ENCODE measurements at places on chromosomes 11 and 22.
A peak's percentile ranks its signal among the peaks of the same experiment; 100 is the strongest.

DNA sequence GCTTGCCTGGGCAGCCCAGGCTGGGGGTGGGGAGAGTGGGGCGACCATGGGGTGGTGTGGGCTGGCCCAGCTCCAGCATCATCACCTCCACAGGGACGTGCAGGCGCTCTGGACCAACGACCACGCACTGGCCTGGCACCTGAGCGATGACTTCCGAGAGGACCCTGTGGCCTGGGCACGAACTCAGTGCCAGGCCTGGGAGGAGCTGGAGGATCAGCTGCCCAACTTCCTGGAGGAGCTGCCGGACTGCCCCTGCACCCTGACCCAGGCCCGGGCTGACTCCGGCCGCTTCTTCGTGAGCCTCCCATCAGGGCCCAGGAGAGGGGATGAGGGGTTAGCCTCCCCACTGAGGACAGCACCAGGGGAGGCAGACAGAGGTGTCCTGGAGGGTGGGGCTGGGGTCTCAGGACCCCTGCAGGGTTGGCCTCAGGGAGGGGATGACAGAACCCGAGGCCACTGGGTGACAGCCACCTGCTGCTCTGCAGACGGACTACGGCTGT lies 3.8 kb downstream of the SUSD2 start:
- no peak for DNase-seq

- no peak for DNase-seq
Observed at GRCh38 chr11:45252134-45252856, 33.8 kb downstream of the SYT13 start.

DNA sequence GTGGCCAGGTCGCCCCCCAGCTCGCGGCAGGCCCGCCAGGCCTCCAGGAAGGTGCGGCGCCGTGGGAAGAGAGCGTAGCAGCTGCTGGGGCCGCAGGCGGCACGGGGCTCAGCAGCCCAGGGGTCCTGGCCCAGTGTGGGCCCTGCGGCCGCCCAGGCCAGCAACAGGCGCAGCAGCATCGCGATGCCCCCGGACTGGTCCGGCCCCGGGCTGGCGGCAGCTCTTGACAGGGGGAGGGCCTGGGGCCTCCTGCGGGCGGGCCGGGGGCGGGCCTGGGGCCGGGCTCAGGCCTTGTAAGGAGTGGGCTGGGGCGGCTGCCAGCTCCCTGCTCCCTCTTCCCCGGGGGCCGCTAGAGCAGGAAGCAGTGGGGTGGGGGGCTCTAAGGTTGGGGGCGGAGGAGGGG lies at the start of gene CD248:
CD248 (minus strand) TSS at position 196 of the 403 bp plus-strand sequence; CDS start at position 179, 17 bp downstream.
- no peak for DNase-seq

DNA sequence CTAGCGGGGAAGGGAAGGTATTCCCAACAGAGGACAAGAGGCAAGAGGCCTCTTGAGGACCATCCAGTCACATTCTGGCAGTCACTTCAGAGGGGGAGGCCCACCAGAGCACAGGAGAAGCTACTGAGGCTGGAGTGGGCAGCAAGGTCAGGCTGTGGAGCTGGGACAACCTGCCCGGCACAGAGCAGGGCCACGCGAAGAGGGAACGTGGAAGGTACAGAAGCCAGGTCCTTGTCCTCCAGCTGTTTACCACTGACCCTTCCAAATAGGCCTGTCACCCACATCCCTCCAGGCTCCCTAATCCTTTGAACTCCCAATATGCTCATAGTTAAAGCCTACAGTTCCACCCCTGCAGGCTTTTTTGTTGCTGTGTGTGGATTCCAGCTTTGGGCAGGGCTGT lies 76.9 kb downstream of the IGLL1 start:
- DNase-seq, result no peak

GRCh38 chr11:81644239-81644840 lies 1089.3 kb downstream of the FAM181B start:
- peak; percentile 70 for DNase-seq

DNA sequence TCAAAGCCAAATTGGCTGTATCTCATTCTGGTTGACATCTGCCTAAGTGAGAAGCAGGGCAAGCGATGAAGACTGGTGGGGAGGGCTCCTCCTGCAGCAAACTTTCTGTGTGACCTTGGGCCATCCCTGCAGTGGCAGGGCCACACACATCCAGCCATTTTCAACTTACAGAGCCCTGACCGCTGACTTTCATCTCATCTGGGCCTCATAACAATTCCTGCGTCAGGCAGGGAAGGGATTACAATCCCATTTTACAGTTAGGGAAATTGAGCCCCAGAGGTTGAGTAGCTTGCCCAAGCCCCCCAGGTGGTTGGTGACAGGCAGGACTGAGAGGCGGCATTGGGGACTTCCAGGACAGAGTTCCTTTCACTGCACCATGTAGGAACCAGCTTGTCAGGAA lies 21.9 kb downstream of the TPBGL start:
- DNase-seq, result no peak

DNA sequence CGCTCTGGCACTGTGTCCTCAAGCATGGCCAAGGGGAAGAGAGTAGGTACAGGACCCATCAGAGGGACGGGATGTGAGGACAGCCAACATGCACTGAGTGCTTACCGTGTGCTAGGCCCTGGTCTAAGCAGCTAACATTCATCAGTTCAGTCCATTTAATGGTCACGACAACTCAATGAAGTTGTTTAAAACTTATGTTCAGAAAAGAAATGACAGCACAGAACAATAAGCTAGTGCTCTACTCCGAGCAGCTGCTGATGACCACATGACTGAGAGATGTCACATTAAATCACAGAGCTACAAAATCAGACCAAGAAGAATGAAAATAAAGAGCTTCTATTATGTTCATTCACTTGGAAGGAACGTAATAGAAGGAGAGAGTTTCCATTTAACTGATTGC lies 26.3 kb downstream of the PRDM10 start:
- peak; percentile 35 for DNase-seq

DNA sequence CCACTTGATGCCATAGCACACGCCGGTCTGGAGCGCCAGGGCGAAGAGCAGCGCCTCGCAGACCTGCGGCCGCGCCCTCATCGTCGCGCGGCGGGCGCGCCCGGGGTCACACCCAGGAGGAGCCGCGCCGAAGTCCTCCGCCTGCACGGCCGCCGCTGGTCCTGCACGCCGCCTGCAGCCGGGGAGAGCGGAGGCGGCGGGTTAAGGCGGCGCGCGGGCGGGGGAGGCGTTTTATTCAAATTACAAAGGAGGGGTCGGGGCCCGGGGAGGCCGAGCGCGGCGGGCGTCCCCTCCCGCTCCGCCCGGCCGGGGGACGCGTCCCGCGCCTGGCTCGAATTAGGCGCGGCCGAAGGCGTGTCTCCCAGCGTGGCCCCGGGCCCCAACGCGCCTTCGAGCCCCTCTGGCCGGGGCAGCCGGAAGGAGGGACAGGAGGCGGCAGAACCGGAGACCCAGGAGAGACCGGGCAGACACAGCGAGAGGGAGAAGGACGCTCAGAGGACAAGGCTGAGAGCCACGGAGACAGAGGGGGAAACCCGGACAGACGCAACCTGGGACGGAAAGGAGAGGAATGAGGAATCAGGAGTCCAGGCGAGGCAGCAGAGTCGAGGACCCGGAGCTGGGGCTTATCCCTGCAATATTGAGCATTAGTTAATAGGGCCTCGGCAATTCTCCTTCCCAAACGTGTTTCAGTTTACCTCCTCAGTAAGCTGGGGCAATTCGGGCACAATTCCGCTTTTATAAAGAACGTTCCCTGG lies at the start of gene WNT11:
WNT11 (minus strand) TSS at position 176 of the 755 bp plus-strand sequence; CDS start at position 81, 95 bp downstream.
- no peak for DNase-seq

GRCh38 chr11:133835593-133836548 lies 9.4 kb downstream of the SPATA19 start:
- no peak for DNase-seq

DNA sequence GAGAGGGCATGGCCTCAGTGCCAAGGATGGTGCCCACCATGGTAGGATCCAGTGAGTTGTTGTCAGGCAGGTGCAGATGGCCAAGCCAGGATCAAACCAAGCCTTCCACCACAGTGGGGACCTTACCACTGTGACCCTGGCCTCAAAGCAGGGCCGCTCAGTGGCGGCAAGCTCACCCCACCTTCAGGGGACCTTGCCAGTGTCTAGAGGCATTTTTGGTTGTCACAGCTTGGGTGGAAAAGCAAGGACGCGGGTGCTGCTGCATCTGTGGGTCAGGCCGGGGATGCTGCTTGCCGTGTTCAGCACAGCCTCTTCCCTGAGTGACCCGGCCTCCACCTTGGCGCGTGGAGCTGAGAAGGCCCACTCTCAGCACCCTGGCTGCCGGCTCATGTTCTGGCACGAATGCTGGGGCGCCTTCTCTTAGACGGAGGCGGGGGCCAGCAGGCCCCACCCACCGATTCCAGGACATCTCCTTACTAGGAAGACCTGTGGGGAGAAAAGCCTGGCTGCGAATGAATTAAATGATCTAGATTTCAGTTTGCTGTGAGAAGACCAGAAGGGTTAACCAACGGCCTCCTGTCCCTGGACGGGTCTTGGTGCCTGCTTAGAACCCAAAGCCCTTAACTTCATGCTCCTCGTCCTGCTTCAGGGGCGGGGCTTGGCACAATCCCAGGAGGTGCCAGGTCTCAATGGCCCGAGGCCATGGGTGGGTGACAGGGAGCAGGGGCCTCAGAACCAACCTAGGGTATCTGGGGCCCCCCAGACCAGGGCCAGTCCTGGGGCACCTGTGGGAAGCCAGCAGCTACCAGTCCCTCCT lies 18.9 kb downstream of the TRMU start:
- no peak for DNase-seq

GRCh38 chr11:61472282-61472681 lies 36.3 kb upstream of the LRRC10B start:
- no peak for DNase-seq

- DNase-seq, result no peak
Observed at GRCh38 chr22:45775569-45776312, 104.1 kb downstream of the ATXN10 start.

DNA sequence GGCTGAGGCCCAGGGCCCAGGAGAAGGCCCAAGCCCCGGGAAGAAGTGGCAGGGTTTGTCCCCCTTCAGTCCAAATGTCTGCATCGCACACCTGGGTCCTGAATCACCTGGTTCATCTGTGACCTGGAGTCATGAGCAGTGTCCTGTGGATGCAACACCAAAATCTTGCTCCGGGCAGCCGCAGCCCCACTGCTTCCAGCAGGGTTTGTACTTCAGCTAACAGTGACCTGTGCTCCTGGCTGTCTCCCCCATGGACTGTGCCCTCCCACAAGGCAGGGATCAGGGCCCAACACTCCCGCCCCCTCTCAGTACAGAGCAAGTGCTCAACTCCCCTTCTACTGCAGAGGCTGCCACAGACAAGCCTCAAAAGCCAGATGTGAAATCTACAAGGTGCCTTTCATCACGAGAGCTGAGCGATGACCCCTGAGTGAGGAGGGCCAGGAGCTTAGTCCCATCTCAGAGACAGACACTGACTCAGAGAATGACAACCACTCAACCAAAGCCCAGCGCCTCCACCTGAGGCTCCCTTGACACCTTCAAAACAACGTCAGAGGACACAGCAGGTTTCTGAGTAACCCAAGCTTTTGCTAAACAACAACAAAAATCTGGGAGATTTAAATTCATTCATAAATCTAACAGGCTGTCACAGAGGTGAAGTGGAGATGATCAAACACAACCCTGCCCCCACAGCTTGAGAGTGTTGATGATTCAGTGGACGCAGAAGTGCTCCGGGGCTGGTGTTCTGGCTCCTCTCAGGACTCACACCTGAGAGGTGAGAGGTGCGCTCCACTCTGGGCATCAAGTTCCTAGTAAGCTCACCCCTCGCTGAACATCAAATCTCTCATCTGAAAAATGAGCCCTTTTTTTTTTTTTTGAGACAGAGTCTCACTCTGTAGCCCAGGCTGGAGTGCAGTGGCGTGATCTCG lies 3.4 kb downstream of the KIAA0930 start:
- no peak for DNase-seq

DNA sequence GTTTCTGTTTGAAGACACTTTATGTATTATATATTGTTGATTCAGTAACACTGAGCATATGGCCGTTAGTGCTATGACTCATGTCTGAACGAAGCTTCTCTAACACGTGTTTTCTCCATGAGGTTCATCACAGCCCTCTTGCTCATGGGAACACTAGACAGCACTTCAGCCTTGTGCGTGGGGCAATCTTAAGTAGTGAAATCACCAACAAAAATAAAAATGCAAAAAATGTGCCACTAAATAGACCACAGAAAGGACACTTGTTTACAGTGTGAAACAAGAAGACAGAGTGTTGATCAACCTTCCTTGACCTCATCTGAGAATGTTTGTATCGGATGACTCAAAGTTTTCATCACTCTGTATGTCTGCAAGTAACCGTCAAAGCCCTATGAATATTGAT lies 94.5 kb downstream of the FDX1 start:
- peak; percentile 15 for DNase-seq

GRCh38 chr11:44464741-44465140 lies 100.7 kb upstream of the CD82 start:
- no peak for DNase-seq

DNA sequence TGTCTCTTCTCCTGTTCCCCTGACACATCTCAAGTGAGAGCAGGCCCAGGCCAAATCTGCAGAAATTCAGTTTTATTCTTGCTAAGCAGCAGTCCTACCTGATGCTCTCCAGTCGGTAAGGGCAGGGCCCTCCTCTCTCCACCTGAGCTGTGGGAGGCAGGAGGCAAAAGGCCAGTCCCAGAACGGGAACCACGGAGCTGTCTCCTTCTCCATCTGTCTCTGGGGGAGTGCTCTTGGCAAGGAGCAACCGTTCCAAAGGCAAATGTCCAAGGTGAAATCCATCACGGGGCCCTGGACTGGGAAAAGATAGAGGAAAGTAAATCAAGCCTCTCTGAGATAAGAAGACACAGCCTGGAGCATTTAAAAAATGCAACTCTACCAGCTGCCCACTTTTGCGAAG lies 65.2 kb upstream of the CDON start:
- no peak for DNase-seq

DNA sequence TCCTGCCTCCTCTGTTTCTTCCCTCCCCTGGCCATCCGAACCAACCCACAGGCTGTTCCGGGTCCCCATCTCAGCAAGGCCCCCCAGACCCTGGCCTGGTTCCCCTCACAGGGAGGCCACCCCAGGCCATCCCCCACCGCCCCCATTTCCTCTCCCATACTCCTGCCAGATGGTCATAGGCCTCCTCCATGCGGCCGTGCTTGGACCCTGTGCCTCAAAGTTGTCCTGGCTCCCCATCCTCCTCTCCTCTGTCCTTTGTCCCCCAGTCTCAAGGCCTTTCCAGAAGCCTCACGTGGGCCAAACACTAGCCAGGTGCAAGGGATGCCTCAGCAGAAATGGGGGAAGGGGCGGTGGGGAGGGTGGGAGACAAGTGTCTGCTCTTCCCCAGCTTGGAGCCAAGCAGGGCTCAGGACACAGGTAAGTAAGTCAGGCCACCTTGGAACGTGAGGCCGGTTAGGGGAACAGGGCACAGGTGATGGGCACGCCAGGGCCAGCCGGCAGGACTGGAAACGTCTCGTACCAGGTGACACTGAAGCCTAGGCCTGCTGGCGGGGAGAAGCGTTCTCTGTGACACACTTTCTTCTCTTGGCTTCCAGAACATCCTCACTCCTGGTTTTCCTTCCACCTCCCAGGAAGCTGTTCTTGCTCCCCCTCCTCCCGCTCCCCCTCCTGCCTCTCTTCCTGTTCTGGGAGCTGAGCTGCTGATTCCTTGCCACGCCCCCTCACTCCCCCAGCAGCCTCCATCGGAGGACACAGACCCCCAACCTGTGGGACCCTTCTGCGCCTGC lies 31.5 kb upstream of the SLC22A12 start:
- DNase-seq, result no peak

Measured in Ammon's horn (tissue), 1 donor.